Kasumi-1 (cell line): ENCODE measurements at places on chromosomes 16 and 17.

GRCh38 chr17:35022536-35023063 is 40.9 kb downstream of the RFFL start:
- peak; percentile 76 for DNase-seq

- no peak for DNase-seq
Observed at GRCh38 chr16:27718201-27719105, 168.5 kb downstream of the KATNIP start.

DNA sequence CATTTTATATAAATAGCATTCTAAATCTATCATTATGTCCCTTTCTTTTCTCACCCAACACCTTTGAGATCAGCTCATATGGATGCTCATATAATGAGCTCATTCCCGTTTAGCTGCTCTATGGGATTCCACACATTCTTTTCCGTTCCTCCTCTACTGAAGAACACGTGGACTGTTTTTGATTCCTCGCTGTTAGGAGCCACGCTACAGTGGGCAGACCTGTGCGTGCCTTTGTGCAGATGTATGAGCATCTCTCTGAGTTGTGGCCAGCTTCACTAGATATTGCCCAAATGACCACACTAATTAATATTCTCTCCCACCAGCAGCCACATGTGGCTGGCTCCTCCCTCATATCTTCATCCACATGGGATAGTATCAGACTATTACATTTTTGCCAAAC is 6.0 kb upstream of the TNFRSF13B start:
- no peak for DNase-seq

DNA sequence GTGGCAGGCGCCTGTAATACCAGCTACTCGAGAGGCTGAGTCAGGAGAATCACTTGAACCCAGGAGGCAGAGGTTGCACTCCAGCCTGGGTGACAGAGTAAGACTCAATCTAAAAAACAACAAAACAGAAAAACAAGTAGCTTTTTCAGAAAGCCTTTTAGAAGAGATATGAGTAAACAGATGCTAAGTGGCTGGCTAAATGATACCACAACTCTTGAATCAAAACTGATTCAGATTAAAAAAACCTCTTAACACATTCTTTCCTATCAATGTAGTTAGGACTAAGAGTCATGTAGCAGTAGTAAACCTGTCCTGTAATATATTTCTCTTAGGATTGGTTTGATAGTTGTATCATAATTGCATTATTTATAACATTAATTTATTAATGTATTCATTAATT is 23.0 kb downstream of the PPM1D start:
- no peak for DNase-seq

GRCh38 chr17:33113276-33113990 is 121.8 kb downstream of the SPACA3 start:
- no peak for DNase-seq

DNA sequence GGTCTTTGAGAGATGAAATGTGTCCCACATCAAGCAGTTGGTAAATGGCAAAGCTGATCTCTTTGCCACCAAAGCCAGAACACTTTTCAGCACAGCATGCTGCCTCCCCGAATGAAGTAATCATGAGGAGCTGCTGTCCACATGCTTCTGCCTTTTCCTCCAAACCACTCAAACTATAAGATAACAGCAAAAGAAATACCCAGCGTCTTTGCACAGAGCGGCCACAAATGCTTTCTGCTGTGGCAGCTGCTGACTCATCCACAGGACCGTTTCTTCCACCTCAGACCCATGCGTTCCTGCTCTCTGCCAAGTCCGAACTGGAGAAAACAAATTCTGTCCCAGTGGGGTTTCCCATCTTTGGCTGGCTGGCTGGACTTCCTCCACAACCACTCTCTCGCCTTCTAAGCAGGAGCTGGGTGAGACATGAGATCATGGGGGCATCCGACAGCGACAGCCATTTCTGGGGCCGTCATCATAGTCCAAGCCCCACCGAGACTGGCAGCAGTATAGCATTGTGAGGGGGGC is 27.1 kb downstream of the TBC1D3B start:
- DNase-seq = peak; percentile 52
